ENCODE measurements at places on chromosomes 11 and 22.

GRCh38 chr11:65496304-65497140 lies 2.3 kb upstream of the MALAT1 start:
- DNase-seq = no peak

- no peak for DNase-seq
These were observed 48.4 kb upstream of the ARHGAP42 start for GRCh38 chr11:100638648-100639047.

GRCh38 chr11:126990716-126991480 lies 9.7 kb downstream of the KIRREL3 start:
- DNase-seq = no peak

- no peak for DNase-seq
These were observed 196.1 kb downstream of the TRIM29 start for GRCh38 chr11:119941636-119942411.
